Cortex of kidney (tissue), 1 donor: ENCODE measurements at places on chromosomes 11 and 22.

DNA sequence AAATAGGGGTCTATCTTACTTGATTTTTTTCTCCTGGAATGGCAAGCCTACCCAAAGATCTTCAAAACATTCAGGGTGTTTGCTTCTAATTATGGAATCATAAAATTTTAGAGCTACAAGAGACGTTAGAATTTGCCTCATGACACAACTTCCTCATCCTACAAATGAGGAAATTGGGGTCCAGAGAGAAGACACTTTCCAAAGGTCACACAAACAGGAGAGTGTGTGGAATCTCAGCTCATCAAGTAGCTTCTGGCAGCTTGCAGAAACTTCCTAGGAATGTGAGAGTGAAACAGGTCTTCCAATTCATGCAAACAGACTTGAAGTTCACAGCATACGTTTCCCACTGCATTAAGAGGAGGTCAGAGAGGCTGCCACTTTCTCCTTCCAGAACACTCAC, 976.0 kb downstream of the OPCML start:
- DNase-seq = no peak

DNA sequence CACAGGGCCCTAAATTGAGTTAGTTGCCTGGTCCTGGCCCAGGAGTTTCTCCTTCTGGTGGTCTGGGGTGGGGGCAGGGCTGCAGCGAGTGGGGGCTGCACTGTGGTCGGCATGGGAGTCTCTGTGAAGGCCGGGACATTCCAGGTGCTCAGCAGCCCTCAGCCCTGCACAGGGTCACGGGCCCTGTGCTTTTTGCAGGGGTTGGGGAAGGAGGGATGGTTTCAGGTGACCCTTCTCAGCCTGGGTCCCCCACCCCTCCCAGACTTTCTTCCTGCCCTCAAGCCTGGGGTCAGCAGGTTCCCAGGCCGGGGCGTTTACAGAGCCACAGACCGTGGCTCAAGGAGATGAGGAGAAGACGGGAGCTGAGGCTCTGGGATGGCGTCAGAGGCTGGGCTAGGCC, 7.8 kb downstream of the EMID1 start:
- DNase-seq = no peak

GRCh38 chr11:2621894-2622293, 77.9 kb downstream of the KCNQ1OT1 start:
- no peak for DNase-seq

GRCh38 chr22:21594865-21595452, 27.4 kb downstream of the UBE2L3 start:
- DNase-seq = no peak

DNA sequence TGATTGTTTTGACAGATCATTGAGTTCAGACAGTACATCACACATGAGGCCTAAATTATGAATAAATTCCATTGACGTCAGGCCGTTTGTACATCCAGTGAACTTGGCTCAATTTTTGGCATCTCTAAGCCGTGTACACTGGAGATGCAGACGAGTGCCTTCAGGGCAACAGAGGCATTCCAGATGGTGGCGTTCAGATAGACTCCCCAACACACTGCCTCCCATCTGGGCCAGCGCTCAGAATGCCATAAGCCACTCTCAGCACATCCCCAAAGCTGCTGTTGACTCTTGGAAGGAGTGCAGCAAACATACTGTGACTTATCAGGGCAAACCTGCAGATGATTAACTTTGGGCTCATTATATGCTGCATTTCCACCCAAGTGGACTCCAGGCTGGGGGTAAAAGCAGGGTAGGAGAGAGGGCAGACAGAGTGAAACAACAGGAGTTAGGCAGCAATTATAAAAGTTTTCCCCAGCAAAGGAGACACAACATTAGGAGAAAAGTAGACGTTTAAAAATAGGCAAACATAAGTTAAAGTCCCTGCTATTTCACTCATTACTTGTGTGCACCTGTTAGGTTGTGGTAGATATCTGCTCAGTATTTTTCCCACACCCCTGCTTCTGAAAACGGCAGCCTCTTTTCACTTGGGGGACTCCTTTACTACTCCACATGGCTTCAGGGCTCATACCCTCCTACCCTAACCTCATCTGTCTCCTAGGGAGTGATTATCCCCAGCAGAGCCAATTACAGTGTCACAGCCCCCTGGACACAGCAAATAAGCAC, 60.2 kb upstream of the PDE3B start:
- no peak for DNase-seq
